ENCODE measurements at places on chromosomes 2 and 18. TPM values are rescaled to one million over a fixed set of nuclear protein-coding genes. Genes with fewer than 3 reads are reported as not detected.

The MAP3K19 gene
- not detected for total RNA-seq

The E2F6 gene
- 11.3 TPM for total RNA-seq

The IL18R1 gene
- total RNA-seq = 6.8 TPM

The LTBP1 gene
- 947 TPM for total RNA-seq

The SP3 gene
- 56.1 TPM for total RNA-seq

The KCNS3 gene
- not detected for total RNA-seq

The TMEM169 gene
- total RNA-seq = 0.36 TPM

The HOXD11 gene
- not detected for total RNA-seq

The PLCD4 gene
- 1.2 TPM for total RNA-seq

The HOXD4 gene
- total RNA-seq = not detected

The FIGN gene
- 4.1 TPM for total RNA-seq

The ARHGAP28 gene
- 221 TPM for total RNA-seq
